GM23338 (cell line): ENCODE measurements at places on chromosomes 3 and 15.

DNA sequence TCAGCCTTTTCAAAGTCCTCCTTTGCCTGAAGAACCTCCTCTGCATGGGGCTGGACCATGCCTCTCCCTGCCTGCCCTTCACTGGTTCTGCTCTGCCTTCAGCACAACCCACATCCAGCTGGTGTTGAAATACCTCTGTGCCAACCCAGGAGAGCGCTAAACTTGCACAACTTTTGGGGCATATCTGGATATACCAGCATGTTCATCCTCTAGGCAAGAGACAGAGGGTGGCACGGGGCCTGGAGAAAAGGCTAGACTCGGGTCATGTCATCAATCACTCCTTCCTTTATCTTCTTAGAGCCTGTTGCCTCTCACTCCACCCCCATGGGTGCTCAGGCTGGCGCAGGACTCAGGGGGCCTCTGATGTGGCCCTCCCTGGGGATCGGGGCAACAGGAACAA is 4.8 kb downstream of the SEMA4B start:
- no peak for DNase-seq

GRCh38 chr15:48865370-48866079 is 12.4 kb upstream of the EID1 start:
- DNase-seq, result peak; percentile 47

- no peak for DNase-seq
Observed at GRCh38 chr3:45730409-45731154, 41.4 kb downstream of the SACM1L start.

- DNase-seq, result peak; percentile 14
Observed at GRCh38 chr3:109109574-109109973, 8.4 kb downstream of the MORC1 start.
